T-helper 9 cell (primary cell): ENCODE measurements at places on chromosomes 5 and 9.

- no peak for DNase-seq
Measured at GRCh38 chr5:56893251-56893951, 16.0 kb upstream of the SETD9 start.

DNA sequence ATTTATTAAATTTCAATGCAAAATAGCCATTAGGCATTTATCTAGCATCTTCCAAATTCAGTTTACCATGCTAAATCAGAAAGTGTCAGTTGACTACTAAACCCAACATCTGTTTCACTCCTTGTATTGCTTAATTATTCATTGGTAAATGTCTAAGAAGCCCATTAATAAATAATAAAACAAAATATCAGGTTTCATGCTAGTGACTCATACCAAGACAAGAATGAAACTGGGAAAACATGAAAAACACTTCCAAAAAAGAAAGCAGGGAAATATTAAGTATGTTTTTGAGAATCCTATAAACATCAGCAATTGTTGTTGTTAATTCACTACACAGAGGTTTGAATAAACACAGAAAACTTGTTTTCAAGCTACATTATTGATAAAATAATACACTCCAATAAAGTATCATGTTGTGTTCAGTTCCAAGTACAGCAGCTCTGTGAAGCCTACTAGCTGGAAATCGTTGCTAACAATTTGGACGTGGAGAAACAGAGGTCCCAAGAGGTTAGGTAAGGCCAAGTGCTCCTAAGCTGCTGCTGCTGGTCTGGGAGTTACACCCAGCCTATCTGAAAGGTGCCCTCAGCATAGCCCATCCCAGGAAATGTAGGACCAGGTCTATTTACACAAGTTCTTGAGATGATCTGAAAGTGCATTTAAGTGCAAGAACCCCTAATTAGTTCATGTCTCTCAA lies 78.8 kb downstream of the GNAQ start:
- no peak for DNase-seq

GRCh38 chr5:53211799-53212198 lies 102.2 kb upstream of the MOCS2 start:
- DNase-seq: no peak

DNA sequence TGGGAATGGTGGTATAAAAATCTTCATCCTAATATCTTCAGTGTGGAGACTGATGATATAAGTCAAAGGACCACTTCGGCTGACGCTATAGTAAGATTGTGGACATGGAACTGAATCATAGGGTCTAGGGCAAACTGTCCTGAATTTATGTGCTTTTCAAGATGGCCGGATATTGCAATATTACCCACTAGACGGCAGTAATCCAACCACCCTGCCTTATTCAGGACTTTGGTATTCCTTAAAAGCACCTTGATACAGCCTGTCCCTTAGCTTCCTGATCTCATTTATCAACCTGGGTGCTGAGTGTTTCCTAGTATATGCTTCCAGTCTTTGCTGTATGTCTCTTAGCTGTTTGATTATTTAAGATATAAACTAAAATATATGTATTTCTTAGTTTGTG lies 71.2 kb upstream of the COX7C start:
- DNase-seq: no peak

DNA sequence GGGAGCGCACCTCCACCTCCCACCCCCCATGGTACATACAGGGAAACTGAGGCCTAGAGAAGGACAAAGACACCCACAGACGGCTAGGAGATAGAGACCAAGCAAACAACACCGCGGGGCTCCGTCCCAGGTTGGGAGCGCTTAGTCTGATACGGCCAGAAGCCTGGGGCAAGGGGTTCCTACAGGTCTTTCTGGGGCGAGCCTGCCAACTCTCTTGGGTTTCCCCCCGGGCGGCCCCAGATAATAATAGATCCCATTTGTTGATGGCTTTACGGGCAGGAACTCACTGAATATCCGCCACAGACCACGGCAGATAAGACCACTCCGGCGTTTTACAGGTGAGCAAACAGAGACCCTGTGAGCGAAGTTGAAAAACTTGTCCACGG lies 5.0 kb upstream of the EBF1 start:
- DNase-seq: no peak
